Activated T-cell treated with anti-CD3 and anti-CD28 coated beads, Interleukin-2, amount 50 U/mL, for 1 hour (primary cell): ENCODE measurements at places on chromosomes 7 and 10.

GRCh38 chr7:154231732-154232131 lies 179.5 kb downstream of the DPP6 start:
- no peak for DNase-seq

DNA sequence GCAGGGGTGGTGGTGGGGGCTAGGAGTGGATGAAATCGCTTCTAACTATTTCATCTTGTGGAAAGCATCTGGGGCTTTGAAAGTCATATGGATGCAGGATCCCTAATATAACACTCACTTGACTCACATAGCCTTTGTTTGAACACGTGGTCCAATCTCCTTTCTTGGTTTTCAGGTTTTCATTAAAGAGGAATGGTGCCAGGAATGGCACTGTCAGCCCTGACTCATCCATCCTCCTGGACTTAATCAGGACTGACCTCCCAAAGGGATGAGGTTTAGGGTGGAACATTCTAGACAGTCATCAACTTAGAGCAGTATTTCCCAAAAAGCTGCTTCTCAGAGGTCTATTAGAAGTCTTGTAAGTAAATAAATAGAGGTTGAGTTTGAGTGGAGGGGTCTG lies 162.0 kb upstream of the PLXNA4 start:
- no peak for DNase-seq

- DNase-seq = no peak
Measured at GRCh38 chr10:60932756-60933155, 11.2 kb downstream of the RHOBTB1 start.

DNA sequence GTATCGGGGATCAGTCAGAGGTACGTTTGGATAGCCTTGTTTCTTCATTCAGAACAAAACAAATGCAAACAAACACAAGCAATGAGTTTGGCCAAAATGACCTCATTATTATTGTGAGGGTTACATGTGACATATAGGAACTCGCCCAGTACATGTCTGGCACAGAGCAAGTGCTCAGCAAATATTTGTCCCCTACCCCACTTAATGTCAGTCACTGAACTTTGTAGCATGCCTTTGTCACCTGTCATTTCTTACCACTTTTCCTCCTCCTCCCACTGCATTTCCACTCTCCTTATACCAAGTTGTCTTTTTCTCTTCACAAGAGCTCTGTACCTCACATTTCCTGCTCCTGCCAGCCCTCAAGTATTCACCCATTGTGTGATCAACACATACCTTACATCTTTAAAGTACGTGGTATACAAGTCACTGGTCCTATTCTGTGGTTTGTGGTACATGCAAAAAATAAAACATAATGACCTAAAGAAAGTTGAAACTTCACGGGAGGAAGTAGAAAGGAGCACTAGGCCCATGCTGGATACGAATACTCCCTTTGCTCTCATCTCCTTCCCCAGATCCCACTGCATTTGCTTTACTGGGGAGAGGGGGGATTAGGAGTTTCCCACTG lies 236.0 kb downstream of the INHBA start:
- DNase-seq = no peak

GRCh38 chr10:13920031-13920430 lies 333.3 kb downstream of the PRPF18 start:
- no peak for DNase-seq

DNA sequence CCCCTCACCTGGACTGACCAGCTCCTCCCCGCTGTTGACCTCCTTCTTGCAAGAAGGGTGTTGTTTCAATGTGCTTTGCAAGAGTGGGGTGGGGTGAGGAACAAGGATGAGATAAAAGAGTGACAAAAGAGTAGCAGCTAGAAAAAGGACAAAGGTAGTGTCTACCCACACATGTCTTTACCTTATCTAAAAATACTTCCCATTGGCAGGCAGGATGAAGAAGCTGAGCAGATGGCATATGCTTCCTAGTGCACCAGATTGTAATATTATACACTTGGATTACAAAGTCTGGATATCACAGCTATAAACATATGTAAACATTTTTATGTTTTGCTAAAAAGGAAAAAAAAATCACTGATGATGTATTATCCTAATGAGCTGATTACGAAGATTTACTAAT lies 34.5 kb downstream of the CHN2 start:
- DNase-seq = no peak

- DNase-seq = no peak
Measured at GRCh38 chr10:22429146-22429545, 83.8 kb downstream of the SPAG6 start.

DNA sequence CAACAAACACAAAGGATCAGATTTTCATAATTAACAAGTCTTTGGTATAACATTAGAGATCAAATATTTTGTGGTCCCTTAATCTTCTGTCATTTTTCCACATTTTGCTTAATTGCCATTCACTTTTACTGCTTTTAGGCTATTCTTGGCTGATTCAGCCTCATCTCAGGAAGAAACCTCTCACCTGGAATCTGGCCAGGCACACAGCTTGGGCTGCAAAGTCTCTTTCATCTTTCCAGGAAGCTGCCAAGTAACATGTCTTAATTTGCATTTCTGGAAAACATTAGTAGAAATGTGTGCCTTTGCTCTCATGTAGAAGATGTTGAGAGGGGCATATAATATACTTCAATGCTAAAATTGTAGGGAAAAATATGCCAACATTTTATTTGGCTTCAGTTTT lies 174.2 kb upstream of the STEAP4 start:
- DNase-seq = no peak

- DNase-seq = no peak
Measured at GRCh38 chr10:66835400-66835799, 90.4 kb upstream of the LRRTM3 start.

GRCh38 chr7:105765846-105766245 lies 110.6 kb downstream of the ATXN7L1 start:
- no peak for DNase-seq

DNA sequence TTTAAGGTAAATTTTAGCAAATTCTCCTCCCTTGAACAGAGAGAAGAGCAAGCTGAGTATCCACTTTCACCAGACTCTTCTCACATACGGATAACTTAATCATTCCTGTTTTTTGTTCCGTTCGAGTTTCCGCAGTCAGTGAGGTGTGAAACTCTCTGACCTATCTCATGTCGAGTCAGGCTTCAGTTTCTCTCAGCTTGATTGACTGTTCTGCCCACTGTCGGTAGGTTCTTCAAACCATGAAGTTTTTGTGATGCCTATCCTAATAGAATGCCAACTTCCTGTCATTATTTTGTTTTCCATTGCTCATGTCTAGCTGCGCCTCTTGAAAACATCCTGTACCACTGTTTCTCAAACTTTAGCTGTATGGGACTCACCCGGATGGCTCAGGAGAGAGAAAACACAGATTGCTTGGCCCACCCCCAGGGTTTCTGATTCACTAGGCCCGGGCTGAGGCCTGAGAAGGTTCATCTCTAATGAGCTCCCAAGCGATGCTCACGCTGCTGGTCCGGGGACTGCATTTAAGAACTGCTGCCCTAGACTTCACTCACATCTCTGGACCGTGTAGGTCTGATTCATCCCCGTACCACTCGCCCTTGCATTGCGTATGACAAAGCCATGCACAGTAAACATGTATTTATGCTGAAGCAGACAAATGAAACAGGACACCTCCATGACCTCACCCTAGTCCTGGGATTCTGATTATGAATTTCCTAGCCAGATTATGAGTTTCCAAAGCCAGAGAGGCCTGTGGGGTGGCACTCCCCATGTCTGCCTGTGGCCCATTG lies 208.4 kb upstream of the AGK start:
- no peak for DNase-seq

DNA sequence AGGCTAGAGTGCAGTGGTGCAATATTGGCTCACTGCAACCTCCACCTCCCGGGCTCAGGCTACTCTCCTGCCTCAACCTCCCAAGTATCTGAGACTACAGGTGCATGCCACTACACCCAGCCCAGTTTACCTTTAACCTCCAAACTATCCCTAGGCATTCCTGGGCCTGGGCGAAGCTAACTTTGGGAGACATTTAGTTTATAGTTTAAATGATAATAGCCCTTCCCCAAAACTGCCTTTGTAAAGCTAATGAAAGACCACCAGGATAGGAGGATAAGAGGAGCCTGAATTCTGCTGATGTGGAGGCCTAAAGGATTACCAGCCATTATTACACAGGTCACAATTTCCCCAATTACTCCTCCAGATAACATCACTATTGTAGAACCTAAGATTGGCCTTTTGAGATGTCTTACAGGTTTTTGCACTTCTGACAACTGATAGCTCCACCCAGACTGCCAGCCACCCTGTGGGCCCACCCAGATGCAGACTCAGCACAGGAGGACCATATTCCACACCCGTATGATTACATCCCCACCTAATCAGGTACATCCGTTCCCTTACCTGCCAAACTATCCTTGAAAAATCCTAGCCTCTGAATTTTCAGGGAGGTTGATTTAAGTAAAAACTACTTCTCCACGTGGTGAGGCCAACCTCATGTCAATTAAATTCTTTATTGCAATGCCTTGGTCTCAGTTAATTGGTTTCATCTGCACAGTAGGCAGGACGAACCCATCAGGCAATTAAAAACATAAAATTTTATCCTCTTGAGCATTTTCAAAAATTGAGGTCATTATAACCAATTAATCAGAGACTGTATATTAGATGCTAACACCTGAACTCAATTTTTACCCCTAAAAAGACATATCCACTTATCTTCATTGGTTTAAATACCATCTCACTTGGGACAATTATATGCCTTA lies 62.3 kb upstream of the TMEM254 start:
- no peak for DNase-seq

DNA sequence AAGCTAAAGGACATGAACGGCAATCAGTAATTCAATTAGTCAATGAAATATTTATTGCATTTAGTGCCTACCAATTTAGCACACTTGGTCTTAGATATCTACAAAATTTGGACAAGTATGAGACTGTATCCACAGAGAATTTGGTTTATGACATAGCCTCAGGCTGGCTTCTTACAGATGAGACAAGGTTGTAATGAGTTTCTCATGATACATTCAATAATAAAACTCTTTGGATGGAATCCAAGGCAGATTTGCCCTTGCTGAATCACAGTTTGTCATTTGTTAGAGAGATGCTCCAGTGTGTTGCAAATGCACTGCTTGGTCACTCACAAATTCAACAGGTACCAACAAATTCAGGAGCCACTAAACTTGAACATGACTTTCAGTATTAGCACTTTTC lies 162.5 kb downstream of the GPR37 start:
- DNase-seq = no peak

DNA sequence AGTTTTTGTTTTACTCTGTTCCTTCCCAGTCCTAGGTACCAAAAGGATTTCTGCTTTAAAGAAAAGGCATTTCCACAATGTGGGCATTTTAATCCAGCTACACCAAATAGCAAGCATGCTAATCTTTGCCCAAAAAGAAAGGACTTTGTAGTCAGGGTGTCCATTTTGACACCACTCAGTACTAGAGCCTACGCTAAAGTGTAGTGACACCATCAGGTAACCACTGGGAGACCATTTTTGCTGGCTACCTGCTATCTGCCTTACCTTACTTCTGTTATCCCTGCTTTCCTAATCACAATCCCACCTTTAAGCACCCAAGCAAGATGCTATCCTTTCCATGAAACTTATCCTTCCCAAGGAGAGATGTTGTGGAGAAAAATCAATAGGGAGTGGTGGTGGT lies 129.7 kb downstream of the VPS50 start:
- no peak for DNase-seq

GRCh38 chr10:69220041-69220451 lies at the start of gene HKDC1:
TSS of gene HKDC1 (plus strand) at chr10:69220332. CDS start at chr10:69220436, 104 bp downstream.
- DNase-seq = no peak

DNA sequence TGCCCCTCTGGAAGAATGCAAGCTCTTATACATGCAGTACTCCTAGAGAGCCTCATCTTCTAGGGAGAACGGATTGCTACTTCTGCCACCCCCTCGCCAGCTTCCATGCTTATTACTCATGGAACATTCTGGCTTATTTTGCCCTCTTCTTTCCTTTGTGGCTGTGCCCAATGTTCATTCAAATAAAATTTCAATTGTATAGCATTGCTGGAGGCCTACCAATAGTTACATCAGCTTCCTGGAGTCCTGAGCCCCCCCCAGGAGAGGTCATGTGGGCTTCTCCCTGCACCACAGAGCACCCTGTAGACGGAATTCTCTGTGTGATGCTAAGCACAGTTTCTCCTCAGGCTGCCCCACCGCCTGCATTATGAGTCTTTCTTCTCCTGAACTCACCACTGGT lies 1094.0 kb downstream of the KCNMA1 start:
- DNase-seq = no peak

DNA sequence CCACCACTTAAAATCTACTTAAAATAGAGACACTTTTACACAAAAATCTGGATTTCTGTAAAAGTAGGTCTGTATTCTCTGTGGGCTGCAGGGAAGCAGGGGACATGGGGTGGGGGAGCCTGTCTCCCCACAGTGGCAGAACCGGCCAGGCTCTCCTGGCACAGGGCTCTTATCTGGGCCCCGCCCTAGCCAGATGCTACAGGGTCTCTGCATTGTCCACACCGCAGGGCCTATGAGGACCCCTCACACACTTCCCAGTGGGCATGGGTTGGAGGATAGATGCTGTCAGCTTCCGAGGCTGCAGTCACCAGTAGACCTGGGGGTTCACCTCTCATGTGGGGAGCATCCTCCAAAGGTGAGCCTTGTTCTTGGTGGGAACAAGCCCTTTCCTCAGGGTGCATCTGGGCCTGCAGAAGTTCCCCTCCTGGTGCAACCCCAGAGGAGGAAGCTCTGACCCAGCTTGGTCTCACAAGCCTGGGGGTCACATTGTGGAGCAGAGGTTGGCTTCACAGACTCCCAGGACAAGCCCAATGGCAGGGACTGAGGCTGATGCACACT lies 15.4 kb upstream of the MYL7 start:
- DNase-seq = no peak

- DNase-seq = no peak
Measured at GRCh38 chr7:128456255-128456725, 612 bp downstream of the HILPDA start.

DNA sequence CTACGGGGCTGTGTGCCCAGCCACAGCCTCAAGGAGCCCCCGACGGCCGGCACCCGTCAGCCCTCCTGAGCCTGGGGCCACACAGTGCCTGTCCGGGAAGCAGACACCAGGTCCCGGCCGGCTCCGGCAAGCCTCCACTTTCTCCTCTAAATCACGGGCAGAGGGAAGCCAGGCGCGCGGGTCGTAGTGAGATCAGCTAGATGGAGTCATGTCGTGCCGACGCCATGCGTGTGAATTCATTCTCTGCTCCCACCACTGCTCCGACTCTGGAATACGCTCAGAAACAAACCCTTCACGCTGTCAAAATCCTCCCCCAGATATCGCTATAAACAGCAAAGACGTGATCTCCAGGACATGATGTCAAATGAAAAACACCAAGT lies 93.7 kb upstream of the DNAAF5 start:
- peak; percentile 9 for DNase-seq

DNA sequence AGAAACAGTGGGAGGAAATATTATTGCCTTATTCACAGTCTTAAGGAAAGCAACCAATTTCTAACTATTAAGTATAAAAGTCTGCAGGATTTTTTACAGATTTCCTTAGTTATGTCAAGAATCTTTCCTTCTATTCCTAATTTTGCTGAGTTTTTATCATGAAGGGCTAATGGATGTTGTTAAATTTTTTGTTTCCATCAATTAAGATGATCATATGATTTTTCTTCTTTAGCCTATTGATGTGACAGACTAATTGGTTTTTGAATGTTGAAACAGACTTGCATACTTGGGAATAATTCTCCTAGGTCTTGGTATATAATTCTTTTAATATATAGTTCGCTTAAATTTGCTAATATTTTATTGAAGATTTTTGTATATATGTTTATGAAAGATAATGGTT lies 569.1 kb upstream of the KCND2 start:
- no peak for DNase-seq

GRCh38 chr10:63497321-63497720 lies 23.9 kb upstream of the REEP3 start:
- DNase-seq = no peak

- no peak for DNase-seq
Measured at GRCh38 chr10:113178771-113179170, 228.7 kb downstream of the TCF7L2 start.
